ENCODE measurements at places on chromosomes 16 and 17.

DNA sequence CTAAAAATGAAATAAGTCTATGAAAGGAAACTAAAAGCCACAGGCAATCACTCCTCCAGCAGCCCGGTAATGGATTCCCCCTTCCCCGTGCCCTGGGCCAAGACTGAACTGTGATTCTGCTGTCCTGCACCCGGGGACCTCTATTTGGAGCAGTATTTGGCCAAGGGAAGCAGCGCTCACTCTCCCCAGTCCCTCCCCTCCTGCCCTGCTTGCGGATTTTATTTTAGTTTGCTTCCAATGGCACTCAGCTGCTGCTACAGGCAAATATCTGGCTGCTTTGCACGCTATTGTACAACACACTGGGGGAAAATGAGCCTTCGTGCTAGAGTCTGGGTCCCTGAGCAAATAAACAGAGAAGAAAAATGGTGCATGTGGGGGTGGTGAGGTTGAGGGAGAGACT, 975.7 kb upstream of the RBFOX1 start:
- DNase-seq = no peak

GRCh38 chr17:59688008-59688407, 19.2 kb downstream of the PTRH2 start:
- DNase-seq = no peak

DNA sequence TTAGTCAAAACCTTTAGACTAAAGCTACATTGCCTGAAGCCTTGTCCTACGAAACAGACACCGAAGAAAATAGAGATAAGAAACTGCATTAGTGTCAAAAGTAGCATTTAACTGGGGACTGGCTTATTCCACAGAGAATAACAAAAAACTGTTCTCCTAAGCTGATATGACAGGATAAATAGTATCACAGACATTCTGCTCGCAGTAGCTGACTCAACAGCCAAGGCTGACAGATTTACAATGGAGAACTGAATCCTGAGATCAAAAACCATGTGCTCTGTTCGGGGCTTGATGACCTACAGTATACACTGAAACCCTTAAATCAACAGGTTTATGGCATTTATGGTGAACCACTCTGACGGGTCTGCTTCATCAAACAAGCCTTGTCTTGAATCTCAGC, 25.5 kb downstream of the ADAMTS18 start:
- DNase-seq = no peak

- peak; percentile 56 for DNase-seq
Measured at GRCh38 chr17:40340880-40341807, 23.4 kb downstream of the GJD3 start.

GRCh38 chr17:30586818-30587595, 109.8 kb downstream of the GOSR1 start:
- no peak for DNase-seq

GRCh38 chr17:51540151-51540550, 279.8 kb downstream of the UTP18 start:
- DNase-seq = no peak

DNA sequence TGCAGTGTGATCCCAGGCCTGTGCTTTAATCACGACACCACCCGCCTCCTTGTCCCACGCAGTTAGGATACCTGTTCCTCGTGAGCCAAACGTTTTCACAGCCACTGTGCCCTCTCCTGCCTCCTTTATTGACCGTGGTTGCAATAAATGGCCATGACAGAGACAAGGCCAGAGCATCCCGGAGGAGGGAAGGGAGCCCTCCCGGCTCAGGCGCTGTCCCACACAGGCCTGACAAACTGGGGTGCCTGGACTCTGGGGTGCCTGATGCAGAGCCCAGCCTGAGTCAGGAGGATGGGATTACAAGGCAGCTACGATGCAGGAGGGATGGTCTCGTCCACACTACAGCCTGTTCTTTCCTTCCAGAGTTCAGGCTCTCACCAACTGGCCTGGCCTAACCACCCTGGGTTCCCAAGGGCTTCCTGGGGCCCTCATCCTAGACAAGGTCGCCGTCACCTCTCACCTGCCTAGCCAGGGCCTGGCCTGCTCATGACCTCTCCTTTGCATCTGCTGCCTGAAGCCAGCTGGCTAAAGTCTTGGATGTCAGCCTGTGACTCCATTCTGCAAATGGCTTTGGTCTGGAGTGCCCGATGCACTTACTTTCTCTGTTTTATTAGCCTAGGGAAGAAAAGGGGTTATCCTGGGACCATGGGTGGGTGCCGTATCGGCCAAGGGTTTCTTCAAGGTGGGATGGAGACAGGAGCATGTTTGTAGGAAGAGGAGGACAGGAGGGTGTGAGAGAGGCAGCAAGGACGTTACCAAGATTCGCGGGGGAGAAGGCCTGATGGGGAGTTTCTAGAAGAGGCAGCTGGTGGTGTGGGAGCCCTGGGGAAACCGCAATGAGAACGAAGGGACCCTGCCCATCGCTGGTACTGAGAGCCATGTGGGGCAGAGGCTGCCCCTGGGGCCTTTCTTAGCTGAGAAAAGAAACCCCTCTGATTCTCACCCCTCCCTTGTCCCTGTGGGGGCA, 234.3 kb upstream of the TNRC6C start:
- DNase-seq = no peak

DNA sequence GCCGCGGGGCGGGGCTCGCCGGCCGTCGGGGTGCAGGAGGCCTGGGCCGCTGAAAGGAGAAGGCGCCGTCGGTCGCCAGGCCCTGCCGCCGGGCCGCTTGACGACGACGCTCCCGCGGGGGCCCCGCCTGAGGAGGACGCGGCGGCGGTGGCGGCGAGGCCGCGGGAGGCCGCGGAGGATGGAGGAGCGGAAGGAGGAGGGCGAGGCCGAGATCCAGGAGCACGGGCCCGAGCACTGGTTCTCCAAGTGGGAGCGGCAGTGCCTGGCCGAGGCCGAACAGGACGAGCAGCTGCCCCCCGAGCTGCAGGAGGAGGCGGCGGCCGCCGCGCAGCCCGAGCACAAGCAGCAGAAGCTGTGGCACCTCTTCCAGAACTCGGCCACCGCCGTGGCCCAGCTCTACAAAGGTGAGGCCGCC, 430 bp downstream of the HAPSTR1 start:
- DNase-seq = no peak

DNA sequence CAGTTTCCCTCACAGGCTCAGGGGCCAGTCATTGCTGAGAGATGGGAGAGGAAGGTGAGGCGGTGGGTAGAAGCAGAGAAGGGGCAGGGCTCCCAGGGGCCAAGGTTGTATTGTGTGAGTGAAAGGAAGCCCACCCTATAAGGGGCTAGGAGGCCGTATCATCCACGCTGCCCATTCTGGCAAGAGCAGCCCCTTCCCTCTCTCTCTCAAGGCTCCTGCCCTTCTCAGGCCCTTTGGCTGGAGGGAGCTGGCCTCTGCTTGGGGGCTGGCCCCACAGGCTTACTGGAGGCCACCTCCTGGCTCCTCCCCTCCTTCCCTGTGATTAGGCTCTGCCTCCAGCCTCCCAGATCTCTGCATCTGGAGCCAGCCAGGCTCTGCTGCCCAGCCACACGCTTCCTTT, 7.6 kb downstream of the TBKBP1 start:
- no peak for DNase-seq

GRCh38 chr16:15708096-15708495, 58.1 kb downstream of the NDE1 start:
- no peak for DNase-seq

DNA sequence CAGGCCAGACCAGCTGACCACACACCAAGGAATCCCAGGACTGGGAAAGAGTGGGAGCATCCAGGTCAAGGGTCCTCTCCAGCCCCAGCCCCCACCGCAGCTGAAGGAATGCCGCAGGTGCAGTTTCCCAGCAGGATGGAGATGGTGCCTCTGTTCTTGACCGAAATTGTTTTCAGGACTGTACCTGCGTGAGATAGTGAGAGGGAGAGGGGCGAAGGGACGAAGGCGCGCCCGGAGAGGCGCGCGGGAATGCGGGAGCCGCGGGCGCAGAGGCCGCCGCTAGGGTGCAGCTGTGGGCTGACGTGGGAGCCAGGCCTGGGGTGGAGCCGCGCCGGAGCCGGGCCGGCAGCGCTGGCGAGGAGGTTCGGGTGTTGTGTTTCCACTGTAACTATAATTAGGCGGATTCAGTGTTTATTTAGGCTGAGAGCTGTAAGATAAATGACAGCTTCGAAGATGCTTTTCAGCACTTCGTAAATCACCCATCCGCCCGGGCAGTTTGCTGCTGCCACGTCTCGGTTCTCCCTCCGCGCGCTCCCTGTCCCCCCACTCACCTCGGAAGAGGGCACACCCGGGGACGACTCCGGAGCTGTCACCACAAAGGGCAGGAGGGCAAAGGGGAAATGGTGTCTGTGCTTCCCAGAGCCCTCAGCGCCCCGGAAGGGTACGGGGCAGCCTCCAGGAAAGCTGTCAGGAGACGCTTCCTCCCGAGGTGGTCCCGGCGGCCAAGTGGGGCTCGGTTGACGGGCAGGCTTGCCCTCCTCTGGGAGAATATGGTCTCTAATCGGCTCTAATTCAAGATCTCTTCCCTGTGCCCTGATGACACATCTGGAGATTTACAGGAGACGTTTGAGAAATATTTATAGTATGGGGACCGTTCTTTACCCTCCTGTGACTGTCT, 38.2 kb downstream of the HOXB1 start:
- peak; percentile 31 for DNase-seq

DNA sequence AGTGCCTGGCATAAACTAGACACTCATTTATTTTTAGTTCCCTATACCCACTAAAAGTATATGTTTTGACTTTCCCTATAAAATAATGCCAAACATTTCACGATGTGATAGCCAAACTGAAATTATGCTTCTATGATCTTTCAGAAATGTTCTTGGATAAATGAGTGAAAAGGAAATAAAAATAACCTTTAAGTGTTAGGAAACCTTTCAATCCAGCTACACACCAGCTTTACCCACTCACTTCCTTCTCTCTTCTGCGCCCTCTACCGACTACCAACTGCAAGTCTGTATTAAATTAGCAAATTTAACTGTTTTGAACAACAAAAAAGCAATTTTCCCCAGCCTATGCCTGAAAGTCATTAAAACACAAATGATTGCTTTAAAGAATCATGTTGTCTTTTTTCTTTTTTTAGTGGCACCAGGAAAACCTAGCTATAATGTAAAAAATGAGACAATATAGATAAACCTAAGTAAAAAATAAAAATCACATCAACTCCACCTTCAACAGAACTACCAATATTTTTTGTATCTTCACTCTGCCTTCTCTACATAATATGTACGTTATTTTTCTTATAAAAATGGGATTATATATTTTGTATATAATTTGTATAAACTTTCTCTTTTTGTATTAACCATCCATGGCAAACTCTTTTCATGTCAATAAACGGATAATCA, 13.2 kb upstream of the TMEM100 start:
- DNase-seq = no peak

- DNase-seq = no peak
Measured at GRCh38 chr17:48213797-48214196, 106.2 kb downstream of the SNX11 start.

- DNase-seq = no peak
Measured at GRCh38 chr17:75691371-75691791, 24.2 kb downstream of the SAP30BP start.

GRCh38 chr17:72646176-72646575, 446.3 kb downstream of the SLC39A11 start:
- no peak for DNase-seq

DNA sequence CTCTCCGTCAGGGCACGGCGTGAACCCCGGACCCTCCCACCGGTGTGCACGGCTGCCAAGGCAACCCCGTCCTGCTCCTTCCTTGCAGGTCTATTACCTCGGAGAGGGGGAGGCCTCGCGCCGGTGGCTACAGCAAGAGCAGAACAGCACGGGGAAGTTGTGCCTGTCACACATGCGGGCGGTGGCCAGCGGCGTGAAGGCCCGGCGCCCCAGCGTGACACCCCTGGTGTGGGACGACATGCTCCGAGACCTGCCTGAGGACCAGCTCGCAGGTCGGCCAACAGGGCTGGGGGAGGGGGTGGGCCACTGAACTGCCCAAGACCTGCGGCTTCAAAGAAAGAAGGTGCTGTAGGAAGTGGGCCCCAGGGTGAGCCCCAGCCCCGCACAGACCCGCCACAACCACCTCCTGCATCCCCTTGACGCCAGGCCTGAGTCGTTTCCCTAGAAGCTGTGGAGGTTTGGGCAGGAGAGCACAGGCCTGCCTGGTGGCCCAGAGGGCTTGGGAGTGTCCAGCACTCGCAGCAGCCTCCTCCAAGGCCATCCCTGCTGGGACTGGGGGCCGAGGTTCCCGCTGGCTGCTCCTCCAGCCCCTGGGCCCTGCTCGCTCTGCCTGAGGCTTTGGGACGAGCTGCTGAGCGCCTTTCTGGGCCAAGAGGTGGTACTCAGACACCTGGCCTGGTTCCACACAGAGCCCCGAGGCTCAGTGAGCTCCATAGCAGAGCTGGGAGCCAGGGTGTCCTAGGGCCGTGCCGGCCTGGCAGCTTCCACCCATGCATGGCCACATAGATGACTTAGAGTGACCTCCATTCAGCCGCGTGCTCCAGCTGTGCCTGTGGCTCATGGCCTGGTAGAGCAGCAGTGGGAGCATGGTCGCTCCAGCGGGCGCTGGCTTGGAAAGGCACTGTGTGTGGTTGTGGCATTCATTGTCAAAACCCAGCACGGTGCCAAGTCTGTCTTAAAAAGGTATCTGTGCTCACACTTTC, 14.7 kb downstream of the CYBC1 start:
- no peak for DNase-seq

DNA sequence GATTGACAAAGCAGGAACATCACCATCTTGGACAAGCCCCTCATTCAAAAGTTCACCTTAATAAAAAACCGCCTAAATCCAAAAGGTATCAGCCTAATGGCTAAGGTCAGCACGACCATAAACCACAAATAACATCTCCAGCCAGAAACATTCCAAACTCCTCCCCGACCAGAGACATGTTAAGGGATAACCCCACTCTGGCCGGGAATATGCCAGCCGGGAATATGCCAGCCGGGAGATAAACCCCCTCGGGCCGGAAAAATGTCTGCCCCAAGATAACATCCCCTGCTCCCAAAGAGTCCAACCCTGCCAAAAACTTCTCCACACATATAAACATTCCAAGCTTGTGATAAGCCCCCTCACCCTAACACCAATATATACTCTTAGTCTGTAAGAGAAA, 1.4 kb downstream of the DHX33 start:
- no peak for DNase-seq

- no peak for DNase-seq
Measured at GRCh38 chr16:2341456-2342447, 1.2 kb upstream of the ABCA3 start.

DNA sequence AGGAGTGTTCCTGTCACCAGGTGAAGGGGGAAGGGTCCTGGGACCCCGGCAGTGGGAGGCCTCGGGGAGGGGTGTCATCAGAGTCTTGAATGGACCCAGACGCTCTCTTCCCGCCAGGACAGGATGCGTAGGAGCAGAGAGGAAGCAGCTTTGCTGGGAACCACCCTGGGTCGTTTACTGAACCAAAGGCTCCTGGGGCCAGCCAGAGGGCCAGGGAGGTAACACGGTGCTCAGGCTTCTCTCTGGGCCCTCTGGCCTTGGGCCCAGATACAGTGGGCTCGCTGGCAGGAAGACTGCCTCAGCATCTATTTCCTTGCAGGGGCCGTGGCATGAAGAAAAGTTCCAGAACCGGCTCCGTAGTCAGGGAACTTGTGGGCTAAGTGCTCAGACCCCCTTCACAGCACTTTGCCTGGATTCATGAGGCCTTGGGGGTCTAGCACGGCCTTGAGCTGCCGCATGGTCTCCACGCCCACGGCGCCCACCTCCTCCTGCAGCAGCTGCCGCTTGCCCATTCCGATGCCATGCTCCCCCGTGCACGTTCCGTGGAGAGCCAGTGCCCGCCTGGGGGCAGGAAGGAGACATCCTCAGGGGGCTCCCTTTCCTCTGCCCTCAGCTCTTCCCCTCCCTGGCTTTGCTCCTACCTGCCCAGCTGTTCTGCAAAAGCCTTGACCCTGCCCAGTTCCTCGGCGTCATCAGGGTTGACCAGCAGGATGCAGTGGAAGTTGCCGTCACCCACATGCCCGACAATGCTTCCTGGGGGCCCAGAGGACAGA, 4.4 kb downstream of the LDHD start:
- no peak for DNase-seq

GRCh38 chr17:32445971-32446370, 1.7 kb downstream of the PSMD11 start:
- no peak for DNase-seq
